T-helper 2 cell treated with Interferon-gamma antibody and Interleukin-4, amounts not matched to agents 5 μg/mL and 100 μg/mL, for 36 hours (primary cell): ENCODE measurements at places on chromosomes 3 and 15.

- no peak overlapping the region for H3K27ac ChIP-seq
- DNase-seq, result no peak
- no peak overlapping the region for H3K4me3 ChIP-seq
- no peaks in the 10 kb centered on the region for H3K4me1 ChIP-seq
- H3K36me3 ChIP-seq, result no peaks in the 10 kb centered on the region
- no peaks in the 10 kb centered on the region for H3K27me3 ChIP-seq
Measured at GRCh38 chr15:35630985-35631384, 85.0 kb upstream of the DPH6 start.

GRCh38 chr3:120699333-120699732 is 17.3 kb upstream of the HGD start:
- DNase-seq, result no peak
- no peak overlapping the region for H3K4me3 ChIP-seq

DNA sequence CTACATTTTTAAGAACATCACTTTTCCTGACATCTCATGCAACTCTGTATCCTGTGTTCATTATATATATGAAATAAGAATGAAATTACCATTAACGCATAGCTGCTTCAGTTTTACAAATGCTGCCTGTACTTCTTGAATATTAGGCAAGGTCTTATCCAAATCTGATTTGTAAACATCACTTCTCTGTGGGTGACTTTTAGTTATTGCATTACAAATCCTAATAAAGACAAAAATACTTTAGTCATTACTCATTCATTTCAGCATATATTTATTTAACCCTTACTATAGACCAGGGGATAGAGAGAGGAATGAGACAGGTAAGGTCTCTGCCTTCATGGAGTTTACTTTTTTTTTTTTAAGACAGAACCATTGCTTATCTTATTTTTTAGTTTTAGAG is 36.8 kb downstream of the MTMR10 start:
- H3K4me3 ChIP-seq, result no peak overlapping the region
- H3K27ac ChIP-seq, result no peak overlapping the region
- H3K4me1 ChIP-seq, result peaks cover 6% of the 10 kb centered on the region
- DNase-seq, result no peak
- peaks cover 56% of the 10 kb centered on the region for H3K36me3 ChIP-seq
- H3K27me3 ChIP-seq, result no peaks in the 10 kb centered on the region

DNA sequence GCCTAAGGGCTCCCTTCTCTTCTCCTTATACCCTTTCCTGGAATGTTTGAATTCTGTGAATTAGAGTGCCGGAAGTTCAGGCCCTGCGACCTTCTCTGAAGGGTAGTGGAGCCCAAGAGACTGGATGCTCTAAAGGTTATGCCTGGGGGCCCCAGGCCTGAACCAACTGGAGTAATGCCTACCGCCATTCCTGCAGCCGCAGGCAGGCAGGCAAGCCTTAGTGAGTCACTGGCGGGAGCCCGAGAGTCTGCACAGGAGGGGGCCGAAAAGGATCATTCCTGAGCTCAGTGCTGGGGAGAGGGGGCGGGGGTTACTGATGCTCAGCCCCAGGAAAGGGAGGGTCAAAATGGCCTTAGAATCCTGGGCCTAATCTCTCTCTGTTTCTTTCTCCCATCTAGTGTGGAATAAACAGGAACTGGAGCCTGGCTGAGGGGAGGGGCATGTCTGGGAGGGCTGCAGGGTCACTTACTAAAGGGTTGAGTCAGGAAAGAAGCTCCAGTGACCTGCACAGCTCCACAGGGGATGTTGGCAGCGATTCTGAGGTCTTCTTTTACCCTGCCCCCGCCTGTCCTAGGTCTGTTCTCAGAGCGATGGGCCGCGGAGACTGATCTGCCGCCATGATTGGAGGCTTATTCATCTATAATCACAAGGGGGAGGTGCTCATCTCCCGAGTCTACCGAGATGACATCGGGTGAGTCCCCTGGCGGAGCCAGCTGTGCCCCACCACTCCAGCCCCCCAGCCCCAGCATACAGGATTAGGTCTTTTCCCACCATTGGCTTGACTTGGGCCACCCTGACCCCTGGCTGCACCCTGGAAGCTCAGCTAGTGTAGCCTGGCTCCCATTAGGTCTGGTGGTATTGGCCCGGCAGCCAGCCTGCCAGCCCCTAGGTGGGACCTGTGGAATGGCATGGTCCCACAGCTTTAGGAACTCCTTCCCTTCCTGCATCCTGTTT is 2.0 kb downstream of the AP2M1 start:
- H3K4me1 ChIP-seq, result peaks cover 20% of the 10 kb centered on the region
- peak overlapping the region; percentile 98 for H3K4me3 ChIP-seq
- H3K36me3 ChIP-seq, result peaks cover 41% of the 10 kb centered on the region
- H3K27ac ChIP-seq, result peak overlapping the region; percentile 90
- H3K27me3 ChIP-seq, result no peaks in the 10 kb centered on the region
